Stimulated activated CD4-positive, alpha-beta T cell treated with anti-CD3 and anti-CD28 coated beads, Interleukin-12 subunit alpha, Interleukin-12 subunit beta, amount 100 ng/mL, for 4 hours (primary cell): ENCODE measurements at places on chromosomes 16 and 17.

- DNase-seq: no peak
These were observed 69.1 kb downstream of the COPRS start for GRCh38 chr17:31789707-31790505.

- DNase-seq: no peak
These were observed 5.9 kb downstream of the BAHCC1 start for GRCh38 chr17:81400996-81401722.

GRCh38 chr17:18910881-18911280 lies 41.1 kb upstream of the SLC5A10 start:
- DNase-seq: no peak

DNA sequence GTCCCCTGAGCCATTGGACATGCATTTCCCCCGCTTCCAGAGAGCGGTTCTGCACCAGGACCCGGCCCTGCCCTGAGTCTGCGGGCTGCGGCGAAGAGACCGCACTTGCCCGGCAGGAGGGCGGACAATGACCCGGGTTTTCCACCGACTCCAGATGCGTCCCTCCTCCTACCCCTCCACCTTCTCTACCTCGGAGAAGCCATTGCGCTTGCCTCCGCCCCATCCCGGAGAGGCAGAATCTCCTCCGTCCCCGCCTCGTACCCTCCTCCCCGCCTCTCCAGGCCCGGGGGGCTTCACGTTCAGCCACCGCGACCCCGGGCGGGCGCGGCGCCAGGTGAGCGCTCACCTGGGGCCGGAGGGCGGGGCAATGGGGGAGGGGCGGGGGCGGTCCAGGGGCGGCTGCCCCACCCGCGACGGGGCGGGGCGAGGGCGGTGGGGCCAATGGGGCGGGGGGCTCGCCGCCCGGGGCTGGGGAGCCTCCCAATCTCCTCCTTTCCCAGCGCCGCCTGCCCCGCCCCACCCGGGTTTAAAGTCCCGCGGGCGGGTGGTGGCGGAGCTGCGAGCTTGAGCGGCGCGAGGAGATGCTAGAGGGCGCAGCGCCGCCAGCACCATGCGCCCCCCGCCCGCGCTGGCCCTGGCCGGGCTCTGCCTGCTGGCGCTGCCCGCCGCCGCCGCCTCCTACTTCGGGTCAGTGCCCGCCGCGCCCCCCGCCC lies at the start of gene WNT9B:
Gene WNT9B, plus strand, starts transcription at position 555 of the 713 bp plus-strand sequence. Its CDS starts 56 bp downstream, at position 611.
- peak; percentile 16 for DNase-seq

DNA sequence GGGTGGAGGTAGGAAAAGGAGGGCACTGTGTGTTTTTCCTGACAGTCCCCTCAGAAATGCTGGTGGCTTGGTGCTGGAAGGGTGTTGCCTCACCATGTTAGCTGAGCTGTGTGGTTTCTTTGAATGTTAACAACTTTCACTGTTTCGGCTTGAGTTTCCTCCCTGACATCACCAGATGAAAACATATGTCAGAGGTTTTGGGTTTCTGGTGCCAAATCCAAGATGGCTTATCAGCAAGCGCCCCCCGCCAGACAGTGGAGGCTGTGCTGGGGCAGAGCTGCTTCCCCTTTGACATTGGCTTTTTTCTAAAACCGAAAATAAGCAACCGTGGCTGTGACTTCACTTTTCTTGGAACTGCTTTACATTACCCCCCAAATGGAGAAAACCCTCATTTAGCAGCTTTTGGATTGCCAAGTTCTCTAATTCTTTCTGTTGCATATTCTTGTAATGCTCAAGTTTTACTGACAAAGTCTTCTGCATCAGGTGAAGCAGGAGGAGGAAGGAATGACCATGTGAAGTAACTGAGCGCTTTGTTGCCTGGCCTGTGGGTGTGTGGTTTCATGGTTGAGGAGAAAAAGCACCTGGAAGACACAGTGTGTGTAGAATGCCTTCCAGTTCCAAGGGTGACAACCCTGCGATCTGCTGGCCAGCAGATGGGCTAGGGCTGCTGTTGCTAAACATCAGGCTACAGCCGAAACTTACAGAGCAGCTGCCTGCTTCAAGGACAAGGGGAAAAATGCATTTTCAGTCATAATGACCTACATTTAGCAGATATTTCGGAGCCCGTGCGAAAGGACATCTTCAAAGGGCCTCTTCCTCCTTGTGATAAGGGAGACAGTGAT lies 9.7 kb downstream of the RMI2 start:
- DNase-seq: peak; percentile 66

GRCh38 chr17:70158591-70158990 lies 10.7 kb upstream of the KCNJ2 start:
- no peak for DNase-seq

DNA sequence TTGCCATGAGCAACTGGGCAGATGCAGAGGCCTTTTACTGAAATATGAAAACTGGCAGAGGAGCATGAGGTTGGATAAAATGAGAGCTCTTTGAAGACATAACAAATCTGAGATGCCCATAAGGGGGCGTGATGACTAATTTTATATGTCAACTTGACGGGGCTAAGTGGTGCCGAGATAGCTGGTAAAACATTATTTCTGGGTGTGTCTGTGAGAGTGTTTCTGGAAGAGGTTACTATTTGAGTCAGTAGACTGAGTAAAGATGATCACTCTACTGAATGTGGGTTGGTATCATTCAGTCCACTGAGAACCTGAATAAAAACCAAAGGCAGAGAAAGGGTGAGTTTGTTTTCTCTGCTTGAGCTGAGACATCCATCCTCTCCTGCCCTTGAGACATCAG lies 454.2 kb downstream of the NPIPA7 start:
- DNase-seq: no peak

DNA sequence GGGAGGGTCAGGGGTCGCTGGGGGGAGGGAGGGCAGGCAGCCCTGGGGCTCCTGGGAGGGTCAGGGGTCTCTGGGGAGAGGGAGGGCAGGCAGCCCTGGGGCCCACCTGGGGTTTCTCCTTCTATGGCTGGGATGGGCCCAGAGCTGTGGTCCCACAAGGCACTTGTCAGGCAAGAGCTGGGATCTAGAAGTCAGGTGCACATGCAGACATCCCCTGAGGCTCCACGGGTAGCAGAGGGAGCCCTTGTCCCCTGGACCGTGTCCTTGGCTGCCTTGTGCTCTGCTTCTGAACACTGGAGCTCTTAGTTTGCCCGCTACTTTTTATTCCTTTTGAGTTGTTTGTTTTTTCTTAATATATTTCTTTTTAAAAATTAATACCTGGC lies 1.8 kb downstream of the TUBB3 start:
- no peak for DNase-seq

DNA sequence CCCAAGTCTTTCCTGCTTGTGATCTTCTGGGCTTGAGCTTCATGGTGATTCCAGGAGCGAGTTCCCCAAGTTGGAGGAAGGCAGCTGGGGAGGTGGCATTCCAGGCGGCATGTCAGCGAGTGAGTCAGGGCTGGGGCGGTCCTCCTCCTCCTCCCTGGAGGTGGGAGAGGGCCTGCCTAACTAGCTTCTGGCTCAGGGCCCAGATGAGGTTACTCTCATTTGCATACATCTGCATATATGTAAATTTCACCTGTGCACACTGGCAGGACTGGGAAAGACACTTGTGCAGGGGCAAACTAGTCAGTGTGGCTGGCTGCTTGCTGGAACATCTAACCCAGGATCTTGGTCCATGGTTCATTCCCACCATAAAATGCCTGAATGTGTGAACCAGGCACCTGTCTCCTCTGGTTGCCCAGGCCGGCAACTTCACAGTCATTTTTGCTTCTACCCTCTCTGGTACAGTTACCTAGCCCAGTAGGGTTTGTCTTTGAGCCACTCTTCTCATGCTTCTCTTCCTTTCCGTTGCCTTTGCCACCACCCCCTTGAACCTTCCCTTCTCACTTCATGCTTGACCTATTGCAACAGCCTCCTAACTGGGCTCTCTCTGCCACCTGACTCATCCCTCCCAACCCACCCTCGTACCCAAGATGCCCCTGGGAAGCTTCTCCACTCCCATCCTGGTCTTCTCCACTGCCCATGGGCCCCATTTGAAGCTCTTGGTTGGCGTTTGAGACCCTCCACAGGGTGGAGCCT lies 9.6 kb upstream of the DLX4 start:
- no peak for DNase-seq

GRCh38 chr17:17325228-17325627 lies 22.1 kb downstream of the NT5M start:
- no peak for DNase-seq

GRCh38 chr17:30300818-30301217 lies 9.1 kb upstream of the BLMH start:
- no peak for DNase-seq

DNA sequence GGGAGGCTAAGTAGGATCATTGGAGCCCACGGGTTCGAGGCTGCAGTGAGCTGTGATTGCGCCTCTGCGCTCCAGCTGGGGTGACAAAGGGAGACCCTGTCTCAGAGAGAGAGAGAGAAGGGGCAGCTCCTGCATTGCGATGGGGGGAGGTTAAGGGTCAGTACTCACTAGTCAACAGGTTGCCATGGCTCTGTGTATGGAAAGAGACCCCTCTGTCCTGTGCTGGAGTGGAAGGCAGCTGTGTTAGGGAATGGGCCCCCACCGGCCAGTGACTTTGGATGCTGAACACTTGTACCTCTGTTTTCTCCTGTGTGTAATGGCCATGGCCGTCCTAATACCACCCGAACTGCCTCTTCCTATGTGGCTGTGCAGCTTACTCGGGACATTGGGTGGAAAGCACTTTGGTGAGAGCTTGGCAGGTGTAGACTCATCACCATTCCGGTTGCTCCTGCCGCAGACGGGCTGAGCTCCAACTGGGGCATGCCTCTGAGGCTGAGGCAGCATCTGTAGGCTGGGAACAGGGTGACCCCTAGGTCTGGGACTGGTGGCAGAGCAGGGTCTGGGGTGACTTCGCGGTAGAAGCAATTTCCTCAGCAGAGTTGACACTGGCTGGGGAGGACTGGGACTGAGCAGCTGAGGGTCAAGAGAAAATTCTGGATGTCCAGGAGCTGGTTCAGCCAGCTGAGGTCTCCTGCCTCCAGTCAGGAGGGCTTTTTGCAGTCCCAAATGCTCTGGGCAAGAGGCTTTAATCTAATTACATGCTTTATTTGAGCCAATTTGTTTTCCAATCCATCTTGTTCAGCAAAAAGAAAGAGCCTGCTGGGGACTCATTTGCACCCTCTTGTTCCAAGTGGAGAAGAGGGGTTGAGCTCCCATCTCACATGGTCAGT lies 184.5 kb downstream of the NTN1 start:
- DNase-seq: no peak

GRCh38 chr17:40340880-40341807 lies 23.4 kb downstream of the GJD3 start:
- DNase-seq: peak; percentile 71

DNA sequence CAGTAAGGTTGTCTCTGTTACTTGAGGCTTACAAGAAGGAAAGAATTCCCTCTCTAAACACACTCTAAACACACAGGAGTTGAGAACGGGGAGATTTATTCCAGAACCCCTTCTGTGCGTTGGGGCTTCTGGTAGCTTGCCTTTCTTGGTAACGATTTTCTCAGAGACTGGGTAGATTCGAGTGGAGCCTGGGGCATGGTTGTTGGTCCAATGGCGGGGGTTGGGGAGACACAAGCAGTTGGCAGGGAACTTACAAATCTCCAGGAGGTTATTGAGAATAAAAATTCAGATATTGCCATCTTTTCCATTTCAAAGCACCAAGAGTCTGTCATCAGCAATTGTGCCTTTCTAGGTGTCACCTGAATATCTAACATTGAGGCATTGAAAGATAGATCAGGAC lies 251.7 kb downstream of the CDH13 start:
- no peak for DNase-seq

GRCh38 chr17:57365420-57365819 lies 109.1 kb downstream of the MSI2 start:
- no peak for DNase-seq

- DNase-seq: no peak
These were observed 37.6 kb downstream of the NME2 start for GRCh38 chr17:51203838-51204237.

DNA sequence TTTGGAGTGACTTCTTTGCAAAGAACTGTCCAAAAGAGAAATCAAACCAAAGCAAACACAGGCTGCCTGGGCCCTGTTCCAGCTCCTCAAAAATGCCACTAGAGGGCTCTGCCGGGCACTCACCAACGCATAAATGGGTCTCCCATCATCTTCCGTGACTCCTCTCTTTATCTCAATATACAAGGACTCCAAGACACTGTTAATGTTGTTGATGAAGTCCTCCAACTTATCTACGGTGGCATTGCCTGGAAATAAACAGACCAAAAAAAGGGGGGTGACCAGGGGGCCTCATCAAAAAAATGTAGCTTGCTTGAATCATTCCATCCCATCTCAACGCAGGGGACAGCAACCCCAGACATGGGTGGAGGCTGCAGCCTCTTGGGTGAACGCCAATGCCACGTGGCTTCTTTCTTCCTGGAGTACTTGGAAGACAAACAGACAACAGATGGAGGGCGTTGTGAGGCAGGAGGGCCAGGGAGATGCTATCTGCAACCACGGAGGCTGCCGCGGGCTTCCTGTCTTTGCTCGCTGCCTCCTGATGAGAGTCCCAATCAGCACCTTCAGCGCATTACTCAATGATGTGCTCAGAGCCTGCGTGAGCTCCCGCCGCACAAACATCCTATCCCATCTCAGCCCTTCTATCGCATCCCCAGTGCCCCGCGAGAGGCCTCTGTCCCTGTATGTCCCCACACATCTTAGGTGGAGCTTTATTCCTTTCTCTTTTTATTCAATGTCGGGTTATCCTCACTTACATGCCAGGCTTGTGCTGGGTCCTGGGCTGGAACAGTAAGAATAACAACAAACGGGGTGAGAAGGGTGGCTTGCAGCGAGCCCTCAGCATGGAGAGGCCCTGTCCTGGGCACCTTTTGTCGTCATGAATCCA lies 32.0 kb downstream of the KDM8 start:
- peak; percentile 55 for DNase-seq

DNA sequence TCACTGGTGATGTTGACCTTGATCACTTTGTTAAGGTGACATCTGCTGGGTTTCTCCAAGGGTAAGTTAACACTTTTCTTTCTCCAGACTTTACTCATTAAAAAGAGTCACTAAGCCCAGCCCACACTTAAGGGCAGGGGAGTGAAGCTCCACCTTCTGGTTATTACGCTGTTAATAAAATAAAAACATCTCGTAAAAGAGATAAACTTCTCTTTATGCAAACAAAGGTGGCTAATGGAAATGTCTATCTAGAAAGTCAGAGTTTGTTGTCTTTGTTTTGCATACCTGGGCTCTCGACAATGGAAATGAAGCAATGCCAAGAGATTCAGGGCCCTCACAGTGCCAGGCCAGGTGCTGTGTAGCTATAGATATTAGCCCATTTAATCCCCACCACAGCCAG lies 134.4 kb downstream of the ZFHX3 start:
- no peak for DNase-seq

GRCh38 chr17:65523853-65524664 lies 37.4 kb downstream of the AXIN2 start:
- DNase-seq: no peak

- no peak for DNase-seq
These were observed 221.4 kb downstream of the KATNIP start for GRCh38 chr16:27771201-27771910.
